ENCODE measurements at places on chromosomes 7 and 10. TPM values are rescaled to one million over a fixed set of nuclear protein-coding genes. Genes with fewer than 3 reads are reported as not detected.

DNA sequence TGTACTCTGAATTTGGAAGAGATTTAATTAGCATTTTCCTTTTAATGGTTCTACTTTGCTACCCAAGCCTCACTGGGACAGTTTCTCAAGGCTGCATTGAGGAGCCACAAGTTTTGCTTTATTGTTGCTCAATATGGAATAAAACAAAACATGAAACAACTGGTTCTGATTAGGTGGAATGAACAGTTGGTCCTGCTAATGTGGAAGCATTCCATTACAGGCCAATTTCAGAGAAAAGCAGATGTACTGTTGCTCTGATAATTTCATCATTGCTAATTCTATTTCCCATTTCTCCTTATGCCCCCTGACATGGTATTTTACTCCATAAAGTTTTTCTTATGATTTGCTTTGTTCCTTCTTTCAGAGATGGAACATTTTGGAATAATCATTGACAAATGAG lies 66.0 kb upstream of the PAPSS2 start:
- no peak for DNase-seq

DNA sequence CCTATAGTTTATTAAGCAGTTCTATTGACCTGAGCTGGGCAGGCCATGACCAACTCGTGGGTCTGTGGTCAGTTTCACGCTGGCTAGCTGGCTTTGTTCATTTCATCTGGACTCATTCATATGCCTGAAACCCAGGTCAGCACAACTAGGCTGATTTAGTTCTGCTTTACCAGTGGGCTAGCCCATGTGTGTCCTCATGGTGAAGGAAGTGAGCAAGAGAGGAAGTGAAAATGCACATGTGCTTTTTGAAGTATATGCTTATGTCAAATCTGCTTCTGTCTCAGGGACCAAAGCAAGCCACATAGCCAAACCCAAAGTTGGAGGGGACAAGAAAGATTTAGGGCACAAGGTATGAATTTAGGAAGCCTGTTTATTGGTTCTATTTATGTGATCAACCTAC lies 154.5 kb downstream of the RNF133 start:
- no peak for DNase-seq

- no peak for DNase-seq
These were observed 25.1 kb downstream of the SGCE start for GRCh38 chr7:94630855-94631254.

DNA sequence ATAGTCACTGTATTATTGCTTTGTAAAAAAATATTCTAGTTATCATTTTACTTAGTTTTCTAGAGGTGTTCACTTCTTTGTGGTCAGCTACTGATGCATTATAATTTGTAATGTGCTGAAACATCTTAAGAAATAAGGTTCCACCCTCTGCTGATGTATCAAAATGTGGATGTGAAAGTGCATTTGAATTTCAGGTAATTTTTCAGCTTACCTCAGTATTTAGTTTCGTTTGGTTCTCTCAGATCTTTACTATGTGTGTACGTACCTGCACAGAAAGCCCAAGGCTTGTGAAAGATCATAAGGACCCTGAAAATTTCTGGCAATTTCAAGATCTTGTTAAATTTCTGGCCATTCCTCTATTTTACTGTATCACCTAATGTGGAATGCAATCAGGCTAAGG lies 542.3 kb upstream of the TPK1 start:
- no peak for DNase-seq

DNA sequence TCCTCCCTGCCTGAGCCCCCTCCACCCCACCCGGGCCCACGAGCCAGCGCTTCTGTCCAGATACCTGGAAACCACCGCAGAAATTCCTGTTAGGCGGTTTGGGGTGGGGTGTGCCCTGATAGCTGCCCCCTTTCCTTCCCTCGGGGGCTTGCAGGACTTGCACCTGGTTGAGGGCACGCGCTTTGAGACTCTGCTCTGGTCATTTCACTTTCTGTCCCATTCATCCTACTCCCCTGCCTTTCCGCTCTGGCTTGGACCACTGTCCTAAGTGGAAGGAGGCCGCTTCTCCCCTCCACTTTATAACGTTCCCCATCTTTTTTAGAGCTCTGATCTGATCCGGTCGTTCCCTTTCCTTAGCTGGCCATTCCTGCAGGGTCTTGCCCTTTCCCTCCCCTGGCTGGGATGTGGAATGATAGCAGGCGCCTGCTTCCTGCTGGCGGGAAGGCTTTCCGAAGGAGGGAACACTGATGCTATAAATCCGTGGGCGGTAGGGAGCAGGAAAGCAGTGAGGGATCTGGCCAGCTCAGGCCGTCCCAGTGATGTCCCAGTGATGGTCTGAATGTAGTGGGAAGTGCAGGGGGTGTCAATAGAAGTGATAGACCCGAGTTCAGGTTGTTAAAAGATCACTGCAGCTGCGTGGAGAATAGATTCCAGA lies 852 bp upstream of the PRKAR1B start:
- no peak for DNase-seq

- DNase-seq, result no peak
These were observed 304.5 kb upstream of the IMMP2L start for GRCh38 chr7:111866787-111867186.

- peak; percentile 53 for DNase-seq
These were observed 15.6 kb downstream of the LYZL1 start for GRCh38 chr10:29304264-29304994.

DNA sequence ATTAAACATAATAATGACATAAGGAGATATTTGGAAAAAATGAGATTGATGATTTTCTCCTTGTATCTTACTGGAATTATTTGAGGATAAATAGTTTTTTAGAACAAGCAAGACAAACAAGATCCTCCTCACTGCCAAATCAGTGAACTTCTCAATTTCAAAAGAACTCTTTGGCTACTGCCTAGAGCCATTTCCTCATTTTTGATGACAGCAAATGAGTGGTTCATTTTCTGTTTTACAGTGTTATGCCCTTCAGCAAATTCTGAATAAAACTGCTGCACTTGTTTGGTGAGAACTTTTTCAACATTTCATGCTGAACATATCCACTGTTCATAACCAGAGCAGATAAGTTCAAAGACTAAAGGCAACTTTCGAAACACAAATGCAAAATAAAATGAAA lies 42.5 kb upstream of the AHR start:
- no peak for DNase-seq

GRCh38 chr7:16106300-16106699 lies 315.0 kb downstream of the CRPPA start:
- no peak for DNase-seq

DNA sequence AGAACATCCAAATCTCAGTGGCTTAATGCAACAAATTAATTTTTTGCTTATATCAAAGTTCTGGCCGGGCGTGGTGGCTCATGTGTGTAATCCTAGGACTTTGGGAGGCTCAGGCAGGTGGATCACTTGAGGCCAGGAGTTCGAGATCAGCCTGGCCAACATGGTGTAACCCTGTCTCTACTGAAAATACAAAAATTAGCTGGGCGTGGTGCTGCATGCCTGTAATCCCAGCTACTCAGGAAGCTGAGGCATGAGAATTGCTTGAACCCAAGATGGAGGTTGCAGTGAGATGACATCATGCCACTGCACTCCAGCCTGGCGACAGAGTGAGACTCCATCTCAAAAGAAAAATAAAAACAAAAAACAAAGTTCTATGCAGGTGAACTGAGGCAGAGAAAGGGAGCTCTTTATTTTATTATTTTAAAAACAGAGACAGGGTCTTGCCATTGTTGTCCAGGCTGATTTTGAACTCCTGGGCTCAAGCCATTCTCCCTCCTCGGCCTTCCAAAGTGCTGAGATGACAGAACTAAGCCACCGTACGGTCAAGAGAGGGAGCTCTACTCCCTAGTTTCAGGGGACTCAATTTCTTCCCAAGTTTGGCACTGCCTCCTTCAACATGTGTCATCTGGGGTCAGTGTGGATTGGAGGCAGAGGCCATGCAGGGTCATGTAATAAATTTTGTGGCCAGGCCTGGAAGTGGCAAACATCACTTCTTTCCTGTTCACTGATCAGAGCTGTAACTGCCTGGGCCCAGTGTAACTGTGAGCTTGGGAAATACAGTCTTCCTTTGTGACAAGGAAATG lies 2.4 kb downstream of the ADCK2 start:
- DNase-seq, result no peak

DNA sequence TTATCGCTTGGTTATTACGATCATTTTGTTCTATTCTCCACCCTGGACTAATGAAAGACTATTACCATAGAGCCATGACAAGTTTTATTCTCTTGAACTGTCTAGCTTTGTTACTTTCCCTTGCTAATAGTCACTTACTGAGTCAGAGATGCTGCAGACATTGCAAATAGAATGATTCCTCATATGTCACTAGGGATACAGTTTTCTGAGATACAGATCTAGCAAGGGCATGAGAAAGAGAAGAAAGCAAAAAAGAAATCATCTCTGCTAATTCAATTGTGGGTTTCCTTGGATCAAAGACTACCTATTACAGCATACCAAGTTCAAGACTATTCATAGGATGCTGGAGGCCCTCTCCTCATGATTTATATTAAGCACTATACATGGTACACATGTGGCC lies 204.3 kb downstream of the MBL2 start:
- DNase-seq, result no peak

GRCh38 chr7:32869716-32870115 lies 21.8 kb downstream of the KBTBD2 start:
- no peak for DNase-seq

GRCh38 chr7:7181519-7182155 lies 707 bp upstream of the C1GALT1 start:
- no peak for DNase-seq

- DNase-seq, result no peak
These were observed 12.8 kb downstream of the NOS3 start for GRCh38 chr7:151003572-151003971.

DNA sequence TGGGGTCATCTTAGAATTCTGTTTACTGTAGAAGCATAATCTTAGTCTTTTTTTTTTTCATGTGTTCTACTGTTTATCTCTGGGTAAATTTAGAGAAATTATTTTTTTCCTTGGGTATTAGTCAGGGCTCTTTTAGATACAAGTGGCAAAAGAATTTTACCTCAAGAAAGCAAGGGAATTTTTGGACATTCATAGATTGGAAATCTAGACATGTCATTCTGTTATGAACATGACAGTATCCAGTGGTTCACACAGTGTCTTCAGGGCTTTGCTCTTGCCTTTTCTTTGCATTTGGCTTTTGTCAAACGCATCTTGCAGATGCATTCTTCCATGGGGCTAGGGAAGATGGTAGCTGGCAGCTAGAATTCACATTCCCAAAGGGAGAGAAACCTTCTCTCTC lies 13.7 kb upstream of the TAS2R41 start:
- no peak for DNase-seq

DNA sequence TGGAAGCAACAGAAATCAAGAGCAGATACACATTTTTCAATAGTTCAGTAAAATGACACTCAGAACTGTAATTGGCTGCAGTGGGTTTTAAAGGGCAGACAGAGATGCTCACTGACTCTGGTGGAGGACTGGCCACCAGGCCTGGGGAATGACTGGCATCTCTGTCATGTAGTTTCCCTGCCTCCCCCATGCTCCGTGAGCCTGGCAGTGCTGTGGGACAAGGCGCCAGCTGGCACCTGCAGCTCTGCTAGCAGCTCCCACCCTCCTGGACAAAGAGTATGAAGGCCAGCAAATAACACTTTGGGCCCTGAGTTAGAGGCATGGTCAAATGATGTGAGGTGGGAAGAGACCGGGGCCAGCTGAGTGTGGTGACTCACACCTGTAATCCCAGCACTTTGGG lies 15.0 kb downstream of the TSPAN33 start:
- DNase-seq, result no peak

- DNase-seq, result no peak
These were observed 18.2 kb downstream of the MYOF start for GRCh38 chr10:93463723-93464476.

- no peak for DNase-seq
These were observed 123.4 kb downstream of the DYNC2I1 start for GRCh38 chr7:158979635-158980351.

DNA sequence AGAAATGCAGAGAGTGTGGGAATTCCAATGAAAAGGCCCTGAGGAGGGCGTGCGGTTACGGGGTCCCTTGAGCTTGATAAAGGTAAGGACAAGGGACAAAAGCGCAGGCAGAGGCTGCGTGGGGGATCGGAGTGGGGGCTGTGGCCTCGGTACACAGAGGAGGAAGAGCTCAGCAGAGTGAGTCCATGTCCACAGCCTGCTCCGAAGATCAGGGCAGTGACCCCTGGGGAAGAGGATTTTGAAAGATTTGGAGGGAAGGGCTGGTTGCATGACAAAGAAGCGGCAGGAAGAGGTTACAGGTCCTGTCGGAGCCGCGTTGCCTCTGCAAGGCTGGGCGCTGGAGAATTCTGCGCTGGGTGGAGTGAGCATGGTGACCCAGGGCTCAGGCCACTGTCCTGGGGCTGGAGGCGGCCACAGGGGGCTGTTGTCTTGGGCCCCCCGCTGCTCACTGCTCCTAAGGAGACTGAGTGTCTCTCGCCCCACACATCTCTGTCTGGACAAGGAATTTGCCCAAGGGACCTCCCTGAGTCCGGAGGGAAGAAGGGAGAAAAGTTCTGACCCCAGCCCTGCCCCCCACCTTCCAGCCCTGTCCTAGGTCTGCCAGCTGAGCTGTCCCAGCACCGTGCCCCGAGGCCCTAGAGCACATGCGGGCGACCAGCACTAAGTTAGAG lies 69.8 kb upstream of the INSIG1 start:
- DNase-seq, result no peak

Gene CALHM1
- 0.08 TPM for polyA plus RNA-seq

Gene CLDN12
- polyA plus RNA-seq, result 46.9 TPM

Gene GDF10
- 1.1 TPM for polyA plus RNA-seq

Gene LEP
- polyA plus RNA-seq, result 0.34 TPM

Gene GHRHR
- polyA plus RNA-seq, result 0.19 TPM

Gene STX1A
- polyA plus RNA-seq, result 7.5 TPM

Gene TRIM50
- polyA plus RNA-seq, result 0.21 TPM

Gene DNA2
- 9.7 TPM for polyA plus RNA-seq

Gene PON1
- polyA plus RNA-seq, result 0.92 TPM

Gene BTBD16
- polyA plus RNA-seq, result 0.60 TPM

Gene NUTM2A
- polyA plus RNA-seq, result 3.7 TPM
